Stimulated activated CD4-positive, alpha-beta T cell treated with anti-CD3 and anti-CD28 coated beads, TNF-alpha, amount 100 ng/mL, for 1 hour (primary cell): ENCODE measurements at places on chromosomes 7 and 10.

DNA sequence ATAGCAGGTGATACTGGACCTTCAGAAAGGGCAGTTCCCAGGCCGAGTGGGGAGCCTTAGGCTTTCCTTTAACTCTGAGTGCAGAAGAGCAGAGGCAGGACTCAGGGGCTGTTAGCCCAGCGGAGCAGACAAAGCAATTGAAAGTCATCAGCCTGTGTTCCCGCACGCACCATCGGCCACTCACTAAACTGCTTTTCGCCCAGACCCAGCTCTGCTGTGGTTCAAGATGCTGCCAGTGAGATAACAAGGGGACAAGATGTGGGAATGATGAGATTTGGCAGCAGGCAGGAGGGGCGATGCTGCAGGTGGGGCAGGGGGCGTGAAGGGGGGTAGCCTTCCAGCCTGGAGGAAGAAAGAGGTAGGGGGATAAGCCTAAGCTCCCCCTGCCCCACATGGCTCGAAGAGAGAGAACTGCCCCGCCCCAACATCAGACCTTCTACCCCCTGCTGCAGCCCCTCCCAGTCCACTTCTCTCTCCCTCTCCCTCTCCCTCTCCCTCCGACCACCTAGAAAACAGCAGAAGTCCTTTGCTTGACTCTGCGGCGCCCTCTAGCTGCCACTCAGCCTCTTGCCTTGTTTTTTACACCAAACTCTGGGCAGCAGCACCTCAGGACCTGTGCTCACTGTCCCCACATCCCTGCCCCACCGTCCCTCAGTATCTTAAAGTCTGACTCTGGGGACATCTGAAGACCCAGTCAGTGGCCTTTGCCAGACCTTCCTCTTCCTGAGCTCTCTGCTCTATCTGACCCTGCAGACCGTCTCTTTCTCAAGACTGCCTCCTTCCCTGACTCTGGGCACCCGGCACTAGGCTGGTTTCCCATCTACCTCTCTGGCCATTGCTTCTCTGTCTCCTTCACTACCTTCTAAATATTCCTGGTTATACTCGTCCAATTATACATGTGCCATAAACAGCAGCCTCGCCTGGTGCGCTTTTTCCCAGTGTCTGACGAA is 110.5 kb downstream of the C10orf105 start:
- peak; percentile 21 for DNase-seq

- no peak for DNase-seq
Observed at GRCh38 chr7:151839451-151839921, 37.4 kb downstream of the PRKAG2 start.

GRCh38 chr7:55521917-55522902 is 50.1 kb downstream of the VOPP1 start:
- no peak for DNase-seq

GRCh38 chr7:31791881-31792280 is 104.9 kb downstream of the PPP1R17 start:
- no peak for DNase-seq
